ENCODE measurements at places on chromosomes 6 and 20. TPM values are rescaled to one million over a fixed set of nuclear protein-coding genes. Genes with fewer than 3 reads are reported as not detected.

DNA sequence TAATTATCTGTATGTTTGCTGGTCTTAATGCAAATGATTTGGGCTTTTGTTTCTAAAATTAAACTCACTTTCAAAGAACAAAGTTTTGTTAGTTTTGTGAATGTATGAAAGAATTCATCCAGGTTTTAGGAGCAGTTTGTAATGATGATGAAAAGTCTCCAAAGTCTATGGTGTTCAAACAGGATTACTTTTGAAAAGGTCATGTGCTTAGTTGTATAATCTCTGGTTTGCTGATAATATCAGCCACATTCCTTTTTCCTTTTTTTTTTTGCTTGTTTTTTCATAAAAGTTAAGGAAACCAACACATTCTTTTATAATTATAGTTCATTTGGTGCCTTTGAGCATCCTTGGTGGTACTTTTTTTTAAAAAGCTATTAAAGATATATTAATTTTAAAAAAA is 88.9 kb downstream of the RTN4IP1 start:
- DNase-seq, result no peak

DNA sequence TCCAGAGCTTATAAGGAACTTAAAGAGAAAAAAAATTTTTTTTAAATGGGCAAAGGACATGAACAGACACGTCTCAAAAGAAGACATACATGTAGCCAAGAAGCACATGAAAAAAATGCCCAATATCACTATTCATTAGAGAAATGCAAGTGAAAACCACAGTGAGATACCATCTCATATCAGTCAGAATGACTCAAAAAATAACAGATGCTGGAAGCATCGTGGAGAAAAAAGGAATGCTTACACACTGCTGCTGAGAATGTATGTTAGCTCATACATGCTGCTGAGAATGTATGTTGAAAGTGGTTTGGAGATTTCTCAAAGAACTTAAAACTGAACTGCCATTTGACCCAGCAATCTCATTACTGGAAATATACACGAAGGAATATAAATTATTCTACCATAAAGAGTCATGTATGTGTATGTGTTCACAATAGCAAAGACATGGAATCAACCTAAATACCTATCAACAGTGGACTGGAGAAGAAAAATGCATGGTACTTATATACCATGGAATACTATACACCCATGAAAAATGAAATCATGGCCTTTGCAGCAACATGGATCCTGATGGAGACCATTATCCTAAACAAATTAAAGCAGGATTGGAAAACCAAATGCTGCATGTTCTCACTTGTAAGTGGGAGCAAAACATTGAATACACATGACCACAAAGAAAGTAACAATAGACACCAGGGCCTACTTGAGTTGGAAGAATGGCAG is 5.2 kb downstream of the OR11A1 start:
- no peak for DNase-seq

DNA sequence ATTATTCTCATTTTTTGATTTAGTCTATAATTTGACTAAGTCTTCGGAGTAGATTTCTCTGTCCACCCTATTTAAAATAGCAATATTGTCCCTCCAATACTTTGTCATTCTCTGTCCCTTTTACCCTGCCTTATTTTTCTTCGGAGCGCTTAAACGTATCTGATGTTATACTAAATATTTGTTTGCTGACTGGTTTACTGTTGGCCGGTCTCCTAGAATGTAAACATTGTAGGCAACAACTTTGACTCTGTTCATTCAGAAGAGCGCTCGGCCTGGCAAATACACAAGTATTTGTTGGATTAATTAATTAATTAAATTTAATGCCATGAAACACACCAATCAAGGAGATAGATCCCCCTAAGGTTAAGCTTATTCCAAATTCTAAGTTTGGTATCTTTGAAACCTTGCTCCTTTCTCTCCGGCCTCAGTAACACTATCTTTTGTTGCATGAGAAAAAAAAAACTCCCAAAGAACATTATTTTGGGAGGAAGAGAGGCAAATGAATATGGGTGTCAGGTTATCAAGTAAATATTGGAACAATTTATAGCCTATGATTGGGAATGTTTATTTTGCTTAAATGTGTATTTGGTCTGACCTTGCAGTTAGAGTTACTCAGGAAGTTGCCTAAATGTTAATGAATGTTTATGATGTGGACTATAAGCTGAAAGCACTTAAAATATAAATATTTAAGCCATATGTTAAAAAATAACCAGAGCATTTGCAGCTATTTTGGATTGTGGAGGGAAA is 231.1 kb downstream of the SOX4 start:
- no peak for DNase-seq

DNA sequence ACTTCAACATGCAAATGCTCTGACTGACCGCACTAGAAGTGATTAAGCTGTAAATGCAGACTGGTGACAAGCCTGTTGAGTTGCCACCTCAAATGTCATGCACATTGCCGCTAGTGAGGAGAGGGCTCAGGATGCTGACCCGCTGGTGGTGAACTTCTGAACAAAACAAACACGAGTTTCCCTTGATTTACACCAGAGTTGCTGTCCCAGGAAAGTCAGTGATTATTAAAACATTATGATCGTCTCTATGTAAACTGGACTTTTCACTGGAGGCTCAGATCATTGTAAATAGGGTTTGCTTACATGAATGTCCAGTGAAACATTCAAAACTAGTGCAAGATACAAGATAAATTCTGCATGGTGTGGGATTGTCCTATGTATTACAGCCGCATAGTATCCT is 420.1 kb downstream of the PREX1 start:
- no peak for DNase-seq

DNA sequence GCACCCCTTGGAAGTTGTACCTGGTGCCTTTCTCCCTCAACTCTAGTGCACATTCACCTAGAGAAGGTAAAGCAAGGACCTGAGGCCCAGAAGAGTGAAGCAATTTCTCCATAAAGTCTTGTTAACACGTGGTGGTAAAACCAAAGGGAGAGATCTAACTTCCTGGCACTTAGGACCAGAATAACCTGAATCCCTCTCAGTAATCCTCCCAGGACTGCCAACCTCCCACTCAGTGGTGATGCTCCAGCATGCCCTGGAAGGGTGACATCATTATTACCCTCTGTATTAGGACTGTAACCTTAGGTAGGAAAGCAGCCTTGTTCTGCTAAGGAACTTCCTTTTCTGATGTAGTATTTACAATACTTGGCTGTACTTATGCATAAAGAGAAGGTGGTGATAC is 330.6 kb upstream of the MARCKS start:
- DNase-seq, result no peak

DNA sequence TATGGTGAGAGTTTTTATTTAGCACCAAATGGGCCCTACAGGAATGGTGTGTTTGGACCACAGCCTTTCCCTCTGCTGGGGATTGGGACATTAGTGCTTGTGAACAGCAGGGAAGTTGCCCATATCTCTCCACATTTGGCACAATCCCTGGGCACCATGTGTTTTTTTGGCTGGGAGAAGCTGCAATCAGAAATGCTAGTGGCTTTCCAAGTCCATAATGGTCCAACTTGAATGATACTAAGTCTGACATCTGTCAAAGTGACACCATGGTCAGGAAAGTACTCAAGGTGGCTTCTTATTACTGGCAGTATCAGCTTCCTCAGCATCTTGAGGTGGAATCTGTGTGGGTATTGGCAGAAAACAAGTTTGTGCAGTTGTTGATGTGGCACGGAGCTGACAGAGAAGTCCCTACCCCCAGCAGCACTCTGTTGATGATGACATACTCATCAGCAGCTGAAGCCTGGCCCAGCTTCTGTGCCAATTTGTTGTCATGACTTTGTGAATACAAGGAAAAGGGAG is 53.0 kb downstream of the SASH1 start:
- DNase-seq, result no peak

- DNase-seq, result no peak
Measured at GRCh38 chr6:169791721-169792131, 40.3 kb downstream of the ERMARD start.

DNA sequence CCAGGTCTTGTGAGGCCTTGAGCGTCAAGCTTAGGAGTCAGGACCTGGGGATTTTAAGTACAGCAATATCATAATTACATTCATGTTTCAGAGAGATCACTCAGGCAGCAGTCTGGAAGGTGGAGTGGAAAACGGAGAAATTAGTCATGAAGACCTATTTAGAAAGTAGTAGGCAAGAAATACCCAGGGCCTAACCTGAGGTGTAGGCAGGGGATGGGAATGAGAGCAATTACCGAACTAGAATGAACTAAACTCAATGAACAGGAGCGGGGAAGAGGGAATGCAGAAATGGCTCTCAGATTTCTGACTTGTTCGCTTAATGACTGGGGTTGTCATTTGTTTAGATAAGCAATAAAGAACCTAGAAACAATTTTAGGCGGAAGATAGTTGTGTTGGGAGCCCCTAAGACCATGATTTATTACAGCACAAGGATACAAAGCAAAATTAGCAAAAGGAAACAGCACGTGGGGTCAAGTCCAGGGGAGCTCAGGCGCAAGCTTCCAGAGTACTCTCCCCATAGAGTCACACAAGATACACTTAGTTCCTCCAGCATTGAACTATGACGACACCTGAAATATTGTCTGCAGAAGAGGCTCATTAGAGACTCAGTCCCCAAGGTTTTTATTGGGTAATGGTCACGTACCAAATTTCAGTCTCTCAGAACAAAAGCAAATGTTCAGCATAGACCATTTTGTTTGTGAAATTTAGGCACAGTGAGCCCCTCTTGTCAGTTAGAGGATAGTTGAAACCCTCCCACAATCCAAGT is 178.8 kb upstream of the AKAP12 start:
- no peak for DNase-seq

DNA sequence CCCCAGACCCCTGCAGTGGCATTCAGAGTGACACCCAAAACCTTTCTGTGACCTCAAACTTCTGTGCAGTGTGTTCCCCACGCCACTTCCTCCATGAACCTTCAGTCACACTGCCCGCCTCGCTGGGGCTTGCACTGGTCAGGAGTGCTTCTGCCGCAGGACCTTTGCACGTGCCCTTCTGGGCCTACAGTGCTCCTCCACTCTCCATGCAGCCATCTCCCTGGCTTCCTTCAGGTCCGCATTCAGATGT is 27.1 kb downstream of the SYNJ2 start:
- no peak for DNase-seq

DNA sequence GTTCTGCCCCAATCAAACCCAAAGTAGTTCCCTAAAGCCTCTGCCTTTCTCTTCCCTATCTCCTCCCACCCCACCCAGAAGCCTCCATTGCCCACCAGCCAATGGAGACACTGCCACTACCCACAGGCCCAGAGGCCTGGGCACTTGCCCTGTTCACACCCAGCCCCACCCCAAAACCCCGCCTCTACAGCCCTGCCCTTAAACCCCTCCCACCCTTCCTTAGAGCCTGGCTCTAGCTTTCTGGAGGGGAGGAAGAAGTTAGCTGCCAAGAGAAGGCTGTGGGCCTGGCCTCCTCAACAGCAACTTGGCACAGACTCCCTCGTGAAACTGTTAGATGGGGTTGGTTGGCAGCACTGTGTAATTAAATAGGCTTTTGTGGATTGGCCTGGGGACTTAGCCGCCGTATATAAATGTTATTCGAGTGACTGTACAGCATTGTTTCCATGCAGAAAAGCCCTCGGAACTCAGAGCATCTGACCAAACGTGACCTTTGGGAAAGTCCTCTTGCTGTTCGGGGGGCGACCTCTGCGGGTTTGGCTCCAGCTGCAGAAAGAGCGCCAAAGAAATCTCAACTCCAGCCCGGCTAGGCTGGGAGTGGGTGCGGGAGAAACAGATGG is 31.4 kb downstream of the COL11A2 start:
- peak; percentile 44 for DNase-seq

DNA sequence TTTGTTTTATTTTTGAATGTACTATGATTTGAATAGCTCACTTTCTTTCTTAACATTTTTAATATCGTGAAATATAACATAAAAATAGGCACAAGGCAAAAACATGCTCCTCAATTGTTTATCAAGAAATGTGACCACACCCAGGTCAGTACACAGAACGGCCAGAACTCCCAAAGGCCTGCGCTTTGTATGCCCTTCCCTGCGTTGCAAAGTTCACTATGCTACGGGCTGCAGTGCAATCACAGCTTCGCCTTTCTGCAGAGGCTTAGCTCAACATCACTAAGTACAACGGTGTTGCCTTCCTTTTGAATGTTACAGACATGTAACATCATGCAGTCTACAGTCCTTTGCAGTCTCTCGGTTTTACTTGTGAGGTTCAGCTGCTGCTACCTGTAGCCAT is 333.4 kb downstream of the THBS2 start:
- DNase-seq, result no peak

DNA sequence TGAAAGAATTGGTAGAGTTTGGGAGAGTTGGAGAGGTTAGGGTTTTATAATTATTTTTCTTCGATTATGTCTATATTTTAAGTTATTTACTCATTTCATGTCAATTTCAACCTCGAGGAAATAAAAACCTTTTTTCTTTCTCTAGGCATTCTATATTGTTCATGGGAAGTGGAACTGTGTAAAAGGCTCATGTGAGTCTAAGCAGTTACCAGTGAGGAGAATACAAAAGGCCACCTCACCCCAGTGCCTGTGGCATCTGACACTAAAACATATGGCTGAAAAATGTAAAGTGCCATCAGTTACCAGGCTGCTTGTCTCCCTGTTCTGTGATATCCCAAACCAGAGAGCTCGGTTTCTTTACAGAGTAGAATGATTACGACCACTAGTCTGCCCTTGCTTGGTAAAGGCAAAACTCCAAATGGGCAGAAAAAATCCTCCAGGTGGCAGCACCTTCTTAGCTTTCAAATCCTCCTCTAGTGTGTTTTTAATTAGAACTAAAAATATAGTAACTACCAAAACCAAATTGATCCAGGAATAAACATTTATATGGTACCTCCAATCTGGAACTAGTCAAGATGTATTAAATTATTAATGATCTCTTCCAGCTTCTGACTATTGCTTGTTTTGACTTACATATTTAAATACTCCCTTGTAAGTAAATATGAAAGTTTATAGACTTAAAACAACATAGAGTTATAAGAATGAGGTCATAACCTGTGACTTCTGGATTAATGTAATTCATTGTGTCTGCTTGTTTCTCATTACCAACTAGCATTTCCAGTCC is 122.6 kb upstream of the MCHR2 start:
- peak; percentile 55 for DNase-seq

DNA sequence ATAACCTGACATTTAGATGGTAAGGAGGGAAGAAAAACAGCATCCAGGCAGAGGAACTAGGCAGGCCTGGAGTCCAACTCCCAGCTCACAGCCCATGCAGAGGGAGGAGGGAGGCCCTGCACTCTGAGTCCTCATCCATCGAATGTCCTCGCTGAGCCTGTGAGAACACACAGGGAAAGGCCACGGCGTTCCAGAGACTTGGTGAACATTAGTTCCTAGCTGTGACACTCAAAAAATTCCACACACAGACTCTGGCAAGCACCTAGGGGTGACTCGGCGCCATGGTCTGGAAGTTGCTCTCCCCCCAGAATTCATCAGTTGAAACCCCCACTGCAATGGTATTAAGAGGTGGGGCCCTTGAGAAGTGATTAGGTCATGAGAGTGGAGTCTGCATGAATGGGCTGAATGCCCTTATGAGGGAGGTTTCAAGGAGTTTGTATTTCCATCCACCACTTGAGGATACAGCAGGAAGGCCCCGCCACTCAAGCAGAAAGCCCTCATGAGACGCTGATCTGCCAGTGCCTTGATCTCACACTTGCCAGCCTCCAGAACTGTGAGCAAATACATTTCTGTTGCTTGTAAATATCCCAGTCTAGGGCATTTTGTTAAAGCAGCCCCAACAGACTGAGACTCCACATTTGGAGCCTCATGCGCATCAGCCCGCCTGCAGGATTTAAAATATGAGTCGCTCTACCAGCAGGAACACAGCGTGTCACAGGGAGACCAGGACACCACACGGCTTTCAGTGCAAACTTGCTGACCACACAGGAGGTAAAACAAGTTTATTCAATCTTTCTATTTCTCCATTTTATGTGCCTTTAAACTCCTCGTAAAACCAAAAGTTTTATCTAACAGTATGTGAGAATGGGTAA is 73.9 kb downstream of the WDR27 start:
- no peak for DNase-seq

The PKHD1 gene
- 25.2 TPM for total RNA-seq

The AHCY gene
- 169 TPM for total RNA-seq

The NKX2-2 gene
- not detected for total RNA-seq

All from Calu3 (cell line).